MCF 10A (cell line): ENCODE measurements at places on chromosomes 13 and 19.
A peak's percentile ranks its signal among the peaks of the same experiment; 100 is the strongest.

DNA sequence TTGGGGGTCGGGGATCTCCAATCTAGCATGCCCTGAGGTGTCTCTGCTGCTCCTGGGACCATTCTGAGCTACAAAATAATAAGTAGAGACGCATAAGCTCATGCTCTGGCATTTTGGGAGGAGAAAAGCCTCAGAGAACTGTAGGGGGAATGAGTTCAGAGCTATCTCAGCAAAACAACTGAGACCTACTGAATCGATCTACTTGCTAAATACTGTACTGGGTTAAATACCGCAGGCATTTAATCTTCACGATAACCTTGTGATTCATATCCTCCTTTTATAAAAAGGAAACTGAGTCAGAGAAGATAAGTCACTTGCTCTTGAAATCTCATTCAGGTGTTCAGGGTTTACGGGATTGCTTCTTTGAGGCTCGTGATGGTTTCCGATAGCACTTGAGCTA, 468.1 kb downstream of the FGF9 start:
- no peak for DNase-seq

- DNase-seq, result no peak
Observed at GRCh38 chr19:44765949-44766335, 11.7 kb upstream of the CBLC start.

- no peak for DNase-seq
Observed at GRCh38 chr19:8045872-8046568, 6.5 kb upstream of the CCL25 start.

GRCh38 chr13:23570099-23570920, at the start of gene TNFRSF19:
TNFRSF19 (plus strand) TSS chr13:23570412; CDS start chr13:23590184, 19,772 bp downstream.
- DNase-seq, result no peak

DNA sequence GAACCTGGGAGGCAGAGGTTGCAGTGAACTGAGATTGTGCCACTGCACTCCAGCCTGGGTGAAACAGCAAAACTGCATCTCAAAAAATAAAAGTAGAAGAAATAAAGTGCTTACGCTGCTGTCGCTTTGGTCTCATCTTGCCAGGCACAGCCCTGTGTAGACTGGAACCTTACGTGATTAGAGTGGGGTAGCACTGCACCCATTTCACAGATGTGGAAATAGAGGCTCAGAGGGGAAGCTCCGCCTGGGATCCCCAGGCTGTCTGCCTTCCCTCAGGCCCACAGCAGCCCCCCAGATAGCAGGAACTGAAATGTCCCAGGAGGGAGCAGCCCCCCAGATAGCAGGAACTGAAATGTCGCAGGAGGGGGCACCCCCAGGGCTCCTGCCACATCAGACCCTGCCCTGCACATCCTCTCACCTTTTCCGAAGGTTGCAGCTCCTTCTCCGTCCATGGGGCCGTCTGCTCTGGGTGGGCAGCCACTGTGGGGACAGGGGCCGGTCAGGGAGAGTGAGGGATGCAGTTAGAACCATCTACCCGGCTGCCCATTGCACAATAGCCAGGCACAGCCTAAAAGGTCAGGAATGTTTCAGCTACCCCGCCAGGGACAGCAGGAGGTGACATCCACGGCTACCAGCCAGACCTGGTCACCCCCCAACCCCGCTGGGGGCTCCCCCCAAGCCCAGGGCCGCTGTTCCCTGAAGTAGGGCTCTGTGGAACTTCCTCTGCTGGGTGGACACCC, 1.9 kb downstream of the PLIN4 start:
- no peak for DNase-seq

GRCh38 chr19:57978586-57979289, 4.4 kb upstream of the C19orf18 start:
- peak; percentile 0 for DNase-seq

DNA sequence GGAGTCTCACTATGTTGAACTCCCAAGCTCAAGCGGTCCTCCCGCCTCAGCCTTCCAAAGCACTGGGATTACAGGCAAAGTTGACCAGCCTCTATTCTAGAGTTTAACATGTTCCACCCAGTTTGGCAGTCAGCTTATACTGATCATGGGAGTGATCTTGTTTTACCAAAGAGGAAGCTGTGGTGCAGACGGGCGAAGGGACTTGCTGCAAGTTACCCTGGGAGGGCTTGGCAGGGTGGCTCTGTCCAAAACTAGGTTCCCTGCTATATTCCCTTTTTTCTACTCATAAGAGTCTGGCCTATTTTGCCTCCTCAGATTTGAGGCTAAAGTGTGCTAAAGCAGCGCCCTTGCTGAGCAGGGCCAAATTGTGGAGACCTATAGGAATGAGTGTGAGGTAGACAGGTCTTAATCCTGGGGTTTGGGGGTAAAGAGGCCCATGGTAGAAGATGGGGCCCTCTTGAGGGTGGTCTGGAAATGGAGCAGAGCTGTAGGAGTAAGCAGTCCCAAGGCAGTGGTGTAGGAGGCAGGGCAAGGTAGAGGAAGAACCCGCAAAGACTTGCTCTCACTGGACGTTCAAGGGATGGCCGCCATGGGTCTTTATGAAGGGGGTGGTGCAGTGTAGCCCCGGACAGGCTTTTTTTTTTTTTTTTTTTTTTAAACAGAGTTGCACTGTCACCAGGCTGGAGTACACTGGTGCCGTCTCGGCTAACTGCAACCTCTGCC, 3.3 kb downstream of the RPS19 start:
- DNase-seq, result no peak

- no peak for DNase-seq
Observed at GRCh38 chr13:25371158-25371874, 458 bp upstream of the ATP8A2 start.

DNA sequence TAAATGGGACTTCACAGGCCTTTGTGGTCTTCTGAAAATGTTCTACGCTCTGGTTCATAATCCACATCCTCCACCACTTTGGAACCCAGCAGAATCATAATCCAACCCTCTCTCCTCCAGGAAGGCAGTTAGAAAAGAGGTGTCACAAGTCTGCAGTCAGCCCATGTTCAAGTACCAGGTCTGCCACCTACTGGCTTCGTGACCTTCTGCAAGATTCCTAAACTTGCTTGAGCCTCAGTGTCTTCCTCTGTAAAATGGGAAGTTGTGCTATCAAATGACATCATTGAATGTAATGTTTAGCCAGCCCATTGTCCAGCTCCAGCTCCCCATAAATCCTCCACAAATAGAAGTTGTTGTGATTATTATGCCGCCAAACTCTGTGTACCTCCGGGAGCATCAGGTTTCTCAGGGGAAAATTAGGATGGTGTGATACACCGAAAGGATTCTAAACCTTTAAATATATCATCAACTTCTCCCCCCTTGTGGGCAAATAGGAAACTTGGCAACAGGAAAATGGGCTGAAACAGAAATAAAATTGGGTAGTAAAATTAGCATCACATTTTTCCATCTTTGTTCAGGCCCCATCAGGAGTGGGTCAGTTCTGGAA, 109.7 kb downstream of the NUFIP1 start:
- peak; percentile 62 for DNase-seq

DNA sequence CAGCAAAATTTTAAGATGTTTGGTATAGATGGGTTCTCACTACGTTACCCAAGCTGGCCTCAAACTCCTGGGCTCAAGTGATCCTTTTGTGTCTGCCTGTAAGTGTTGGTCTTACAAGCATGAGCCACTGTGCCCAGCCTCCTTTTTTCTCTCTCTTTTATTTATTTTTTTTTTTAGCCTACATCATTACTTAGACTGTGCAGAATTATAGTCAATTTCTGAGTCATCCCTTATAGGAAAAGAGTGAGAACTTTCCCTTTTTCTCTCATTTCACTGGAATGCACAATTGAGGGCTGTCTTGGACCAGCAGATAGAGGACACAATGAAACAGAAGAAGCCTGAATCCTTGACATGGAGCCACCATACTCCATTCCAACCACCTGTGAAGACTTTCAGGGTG, 13.3 kb downstream of the TSKS start:
- no peak for DNase-seq

GRCh38 chr19:1354970-1355567, 28.6 kb upstream of the NDUFS7 start:
- no peak for DNase-seq

DNA sequence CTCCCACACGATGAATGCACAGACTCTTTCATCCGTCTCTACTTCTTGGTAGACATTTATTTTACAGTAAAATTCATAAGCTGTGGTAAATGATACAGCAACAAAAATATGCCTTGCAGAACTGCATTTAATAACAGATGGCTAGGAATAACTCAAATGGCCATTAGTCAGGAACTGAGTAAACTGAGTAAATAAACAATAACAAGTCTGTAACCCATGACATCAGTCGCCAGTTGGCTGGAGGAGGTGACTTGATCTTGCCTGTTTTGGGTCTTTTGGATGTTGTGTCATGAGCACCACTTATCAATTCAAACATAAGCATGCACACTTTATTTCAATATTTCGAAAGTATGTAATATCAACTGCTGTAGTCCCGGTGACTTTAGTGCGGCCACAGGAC, 632.6 kb upstream of the ARGLU1 start:
- no peak for DNase-seq

DNA sequence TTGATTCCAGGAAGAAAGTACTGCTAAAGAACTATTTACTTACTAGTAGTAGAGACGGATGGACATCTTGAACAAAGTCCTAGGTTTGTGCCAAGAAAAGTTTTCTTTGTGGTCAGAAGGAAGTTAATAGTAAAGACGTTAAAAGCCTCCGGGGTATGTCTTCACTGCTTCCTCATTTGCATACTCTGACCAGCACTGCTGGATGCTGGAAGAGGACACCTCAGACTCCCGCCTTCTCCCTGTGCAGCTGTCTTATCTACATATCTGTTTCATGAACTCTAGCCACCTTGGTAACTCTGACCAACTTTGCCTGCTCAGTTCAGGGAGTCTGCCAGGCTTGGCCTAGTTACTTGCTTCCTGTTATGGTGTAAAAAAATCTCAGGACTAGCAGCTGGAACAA, 1109.1 kb upstream of the MIR17HG start:
- DNase-seq, result peak; percentile 24

GRCh38 chr13:70520275-70521036, 412.2 kb upstream of the KLHL1 start:
- DNase-seq, result no peak

GRCh38 chr19:30861919-30862318, 487.3 kb downstream of the TSHZ3 start:
- no peak for DNase-seq

- DNase-seq, result no peak
Observed at GRCh38 chr13:46858776-46859175, 38.1 kb downstream of the HTR2A start.

GRCh38 chr19:7988307-7988706, 17.1 kb downstream of the ELAVL1 start:
- DNase-seq, result peak; percentile 75

DNA sequence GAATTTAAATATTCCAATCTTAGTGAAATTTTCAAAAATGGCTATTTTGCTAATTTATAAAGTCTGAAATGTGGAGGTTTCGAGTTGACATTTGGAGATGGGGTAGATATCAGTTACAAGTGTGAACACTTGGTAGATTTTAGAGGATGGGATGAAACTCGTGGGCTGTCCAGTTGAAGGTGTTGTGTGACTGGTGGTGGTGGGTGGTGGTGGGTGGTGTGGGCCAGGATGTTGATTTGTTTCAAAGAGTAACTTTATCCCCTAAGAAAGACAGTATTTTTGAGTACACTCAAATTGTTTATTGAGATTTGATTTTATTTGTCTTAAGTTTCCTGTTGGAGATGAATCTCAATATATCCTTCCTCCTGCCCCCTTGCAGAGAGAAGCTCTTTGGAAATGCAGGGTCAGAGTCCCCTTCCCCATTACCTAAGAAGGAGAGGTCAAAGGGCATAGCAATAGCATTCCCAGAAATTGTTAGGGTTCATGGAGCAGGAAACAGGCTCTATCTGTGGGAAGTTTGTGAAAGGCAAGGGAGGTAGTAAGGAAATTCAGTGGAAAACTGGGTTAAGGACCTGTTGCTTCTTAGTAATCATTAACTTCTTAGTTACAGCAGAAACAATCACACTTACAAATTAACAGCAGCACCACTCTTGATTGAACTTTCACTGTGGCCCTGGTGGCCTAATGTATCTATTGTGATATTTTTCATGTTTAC, 133.6 kb upstream of the RNF113B start:
- no peak for DNase-seq

GRCh38 chr13:48760626-48761025, 106.9 kb downstream of the CYSLTR2 start:
- DNase-seq, result no peak

DNA sequence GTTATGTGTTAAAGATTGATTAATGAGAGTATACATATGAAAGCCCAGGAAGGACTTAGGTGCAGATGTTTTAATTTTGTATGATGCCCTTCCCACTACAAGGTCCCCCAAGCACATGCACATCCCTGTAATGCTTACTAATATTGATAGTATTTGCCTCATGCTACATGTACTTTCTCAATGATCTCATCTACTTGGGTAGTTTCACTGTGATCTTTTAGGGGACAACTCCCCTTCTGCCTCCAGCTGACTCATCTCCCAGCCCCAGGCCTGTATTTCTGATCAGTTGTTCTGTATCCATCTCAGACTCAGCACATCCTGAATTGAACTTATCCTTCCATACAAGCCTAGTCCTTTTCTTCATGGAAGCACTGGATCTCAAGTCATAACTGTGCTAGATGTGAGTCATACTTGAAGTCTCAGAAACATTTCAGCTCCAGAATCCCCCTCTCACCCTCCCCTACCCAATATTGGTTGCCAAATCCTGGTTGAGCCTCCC, 49.4 kb upstream of the INTS6 start:
- no peak for DNase-seq

- DNase-seq, result no peak
Observed at GRCh38 chr13:69595181-69595580, 512.4 kb upstream of the ATXN8OS start.

- no peak for DNase-seq
Observed at GRCh38 chr13:47168618-47169017, 271.8 kb upstream of the HTR2A start.

- DNase-seq, result peak; percentile 6
Observed at GRCh38 chr19:23407616-23408133, 12.4 kb upstream of the ZNF91 start.

- DNase-seq, result peak; percentile 8
Observed at GRCh38 chr19:33394723-33395560, 21.4 kb downstream of the CEBPG start.

DNA sequence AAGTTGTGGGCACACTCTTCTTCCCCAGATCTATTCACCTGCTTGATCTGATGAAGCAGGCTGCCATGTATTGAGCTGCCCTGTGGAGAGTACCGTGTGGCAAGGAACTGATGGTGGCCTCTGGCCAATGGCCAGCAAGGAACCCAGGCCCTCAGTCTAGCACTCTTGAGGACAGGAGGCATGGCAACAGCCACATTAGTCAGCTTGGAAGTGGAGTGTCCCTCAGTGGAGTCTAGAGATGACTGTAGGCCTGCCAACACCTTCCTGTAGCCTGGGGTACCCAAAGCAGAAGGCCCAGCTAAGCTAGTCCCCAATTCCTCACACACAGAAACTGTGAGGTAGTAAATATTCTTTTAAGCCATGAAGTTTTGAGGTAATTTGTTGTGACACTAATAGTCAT, 412.5 kb downstream of the DACH1 start:
- DNase-seq, result no peak

GRCh38 chr19:35301961-35302360, 10.0 kb downstream of the MAG start:
- no peak for DNase-seq
